ENCODE measurements at places on chromosomes 13 and 19. TPM values are rescaled to one million over a fixed set of nuclear protein-coding genes. Genes with fewer than 3 reads are reported as not detected.

DNA sequence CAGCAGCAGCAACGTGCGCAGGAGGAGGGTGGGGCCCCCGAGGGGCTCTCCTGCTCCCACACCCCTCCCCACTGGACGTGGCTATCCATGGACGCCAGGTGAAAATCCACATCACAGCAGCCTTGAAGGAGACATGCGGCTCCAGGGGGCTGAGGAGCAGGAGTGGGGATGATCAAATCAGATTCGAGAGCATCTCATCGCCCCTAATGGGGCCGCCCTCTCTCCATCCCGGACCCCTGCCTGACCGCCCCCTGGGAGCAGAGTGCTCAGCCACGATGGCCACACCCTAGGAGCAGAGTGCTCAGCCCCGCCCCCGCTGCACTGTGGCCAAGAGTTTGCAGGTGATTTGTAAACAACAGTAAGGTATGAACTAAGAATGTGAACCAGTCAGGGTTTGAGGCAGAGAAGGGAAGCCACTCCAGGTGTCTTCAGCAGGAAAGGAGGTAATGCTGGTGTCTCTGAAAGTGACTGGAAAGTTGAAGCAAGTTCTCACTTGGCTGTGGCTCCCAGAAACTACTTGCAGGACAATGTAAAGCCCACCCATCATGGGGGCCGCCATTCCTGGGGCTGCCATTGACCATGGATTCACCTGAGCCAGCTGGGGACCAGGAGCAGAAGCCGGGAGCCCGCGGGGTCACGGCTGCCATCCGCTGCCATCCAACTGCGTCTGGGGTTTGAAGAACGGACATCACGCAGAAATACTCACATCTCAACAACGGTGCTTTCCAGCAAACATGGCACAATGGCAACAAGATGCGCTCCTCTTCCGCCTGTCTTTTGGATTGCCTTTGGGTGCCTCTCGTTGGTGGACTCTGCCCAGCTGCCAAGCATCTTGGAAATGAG is 71.8 kb downstream of the SPACA7 start:
- peak; percentile 4 for DNase-seq
- H3K4me3 ChIP-seq, result no peak overlapping the region
- H3K36me3 ChIP-seq, result no peaks in the 10 kb centered on the region

GRCh38 chr13:49441846-49442245 is 2.0 kb downstream of the CAB39L start:
- DNase-seq, result no peak
- H3K27ac ChIP-seq, result no peak overlapping the region
- H3K4me3 ChIP-seq, result no peak overlapping the region
- H3K36me3 ChIP-seq, result no peaks in the 10 kb centered on the region

- H3K36me3 ChIP-seq, result no peaks in the 10 kb centered on the region
- no peaks in the 10 kb centered on the region for H3K4me1 ChIP-seq
- H3K27ac ChIP-seq, result no peak overlapping the region
- H3K4me3 ChIP-seq, result no peak overlapping the region
- no peaks in the 10 kb centered on the region for H3K27me3 ChIP-seq
Observed at GRCh38 chr13:35157143-35157755, 215.2 kb downstream of the NBEA start.

DNA sequence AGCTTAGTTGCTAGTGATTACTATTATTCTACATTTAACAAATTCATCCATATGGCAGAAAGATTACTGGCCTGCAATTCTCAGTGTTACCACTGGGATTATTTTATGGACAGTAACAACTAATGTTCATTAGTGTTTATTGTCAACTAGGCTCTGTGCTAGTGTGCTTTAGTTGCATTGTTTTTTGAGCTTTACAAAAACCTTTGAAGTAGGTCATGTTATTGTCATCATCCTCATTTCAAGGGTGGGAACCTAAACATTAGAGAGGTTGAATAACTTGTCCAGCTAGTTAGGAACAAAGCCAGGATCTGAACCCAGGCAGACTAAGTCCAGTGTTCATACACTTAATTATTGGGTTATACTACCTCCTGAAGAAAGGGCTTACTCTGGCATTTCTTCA is 27.8 kb upstream of the TDRD3 start:
- H3K27me3 ChIP-seq, result no peaks in the 10 kb centered on the region
- H3K4me3 ChIP-seq, result no peak overlapping the region
- no peaks in the 10 kb centered on the region for H3K4me1 ChIP-seq
- peak; percentile 4 for DNase-seq
- no peak overlapping the region for H3K27ac ChIP-seq
- no peaks in the 10 kb centered on the region for H3K36me3 ChIP-seq

- no peak for DNase-seq
- H3K4me1 ChIP-seq, result no peaks in the 10 kb centered on the region
- H3K36me3 ChIP-seq, result no peaks in the 10 kb centered on the region
Observed at GRCh38 chr19:33659835-33660234, 38.1 kb downstream of the CHST8 start.

DNA sequence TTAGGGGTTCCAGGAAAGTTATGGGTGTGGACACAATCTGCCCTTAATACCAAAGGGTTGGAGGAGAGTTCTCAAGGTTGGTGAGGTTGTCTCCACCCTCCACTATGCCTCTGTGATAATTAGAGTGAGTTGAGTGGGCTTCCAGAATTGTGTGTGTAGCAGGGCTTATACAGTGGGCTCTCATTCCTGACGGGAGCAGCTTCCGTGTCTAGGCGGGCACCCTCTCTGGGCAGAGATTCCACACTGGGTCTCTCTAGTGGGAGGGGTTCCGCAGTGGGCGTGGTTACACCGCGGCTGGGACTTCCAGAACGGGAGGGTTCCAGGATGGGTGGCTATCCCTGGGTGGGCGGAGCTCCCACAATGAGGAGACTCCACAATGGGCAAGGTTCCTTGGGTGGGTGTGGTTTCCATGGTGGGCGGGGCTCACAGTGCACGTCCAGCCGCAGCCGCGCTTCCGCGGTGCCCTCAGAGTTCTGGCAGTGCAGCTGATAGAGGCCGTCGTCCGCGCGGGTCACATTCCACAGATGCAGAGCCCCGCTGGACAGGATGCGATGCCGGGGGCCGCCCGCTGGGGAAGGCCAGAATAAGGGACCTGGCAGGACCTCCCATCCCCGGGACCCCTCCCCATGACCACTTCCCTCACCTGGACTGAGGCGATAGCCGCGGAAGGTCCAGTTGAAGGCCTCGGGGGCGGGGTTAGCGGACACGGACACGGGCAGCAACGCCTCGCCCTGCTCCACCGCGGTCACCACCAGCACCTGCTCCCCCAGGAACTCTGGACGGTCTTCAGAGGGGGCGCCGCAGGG is 8.4 kb downstream of the NPHS1 start:
- H3K4me3 ChIP-seq, result no peak overlapping the region
- DNase-seq, result no peak
- peaks cover 20% of the 10 kb centered on the region for H3K4me1 ChIP-seq
- H3K27me3 ChIP-seq, result peaks cover 31% of the 10 kb centered on the region
- H3K27ac ChIP-seq, result no peak overlapping the region

- peaks cover 3% of the 10 kb centered on the region for H3K4me1 ChIP-seq
- no peaks in the 10 kb centered on the region for H3K27me3 ChIP-seq
- no peak for DNase-seq
- H3K4me3 ChIP-seq, result no peak overlapping the region
Observed at GRCh38 chr13:22121146-22121739, 450.4 kb downstream of the FGF9 start.

- peak overlapping the region; percentile 65 for H3K4me3 ChIP-seq
- DNase-seq, result no peak
- H3K4me1 ChIP-seq, result peaks cover 70% of the 10 kb centered on the region
- no peaks in the 10 kb centered on the region for H3K27me3 ChIP-seq
- H3K27ac ChIP-seq, result peak overlapping the region; percentile 85
Observed at GRCh38 chr19:4063369-4064148, 3.1 kb downstream of the ZBTB7A start.

DNA sequence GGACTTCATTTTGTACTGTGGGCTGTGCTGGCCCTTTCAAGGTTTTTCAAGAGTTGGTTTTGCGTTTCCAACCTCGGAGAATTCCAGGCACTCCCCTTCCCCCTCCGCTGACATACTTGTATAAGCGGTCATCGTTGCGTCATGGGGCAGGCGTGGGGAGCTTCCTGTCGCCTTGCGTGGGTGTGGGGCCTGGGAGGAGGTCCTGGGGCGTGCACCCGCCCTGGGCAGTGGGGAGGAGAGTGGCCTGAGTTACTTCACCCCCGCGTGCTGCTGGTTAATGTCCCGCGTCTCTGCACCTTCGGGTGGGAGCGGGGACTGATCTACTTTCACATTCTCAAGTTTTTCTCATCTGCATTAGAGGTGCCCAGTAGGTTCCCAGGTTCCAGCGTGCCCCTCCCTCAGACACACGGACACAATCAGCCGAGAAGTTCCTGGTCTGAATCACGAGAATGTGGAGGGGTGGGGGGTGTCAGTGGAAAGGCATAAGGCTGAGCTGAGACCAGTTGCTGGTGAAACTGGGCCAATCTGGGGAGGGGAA is 4.1 kb downstream of the IER2 start:
- peaks cover 60% of the 10 kb centered on the region for H3K4me1 ChIP-seq
- peaks cover 7% of the 10 kb centered on the region for H3K36me3 ChIP-seq
- no peaks in the 10 kb centered on the region for H3K27me3 ChIP-seq
- DNase-seq, result peak; percentile 68
- H3K27ac ChIP-seq, result peak overlapping the region; percentile 90

- no peak overlapping the region for H3K4me3 ChIP-seq
- H3K36me3 ChIP-seq, result no peaks in the 10 kb centered on the region
- no peak for DNase-seq
- H3K27ac ChIP-seq, result no peak overlapping the region
Observed at GRCh38 chr13:106649495-106649894, 81.6 kb upstream of the ARGLU1 start.

DNA sequence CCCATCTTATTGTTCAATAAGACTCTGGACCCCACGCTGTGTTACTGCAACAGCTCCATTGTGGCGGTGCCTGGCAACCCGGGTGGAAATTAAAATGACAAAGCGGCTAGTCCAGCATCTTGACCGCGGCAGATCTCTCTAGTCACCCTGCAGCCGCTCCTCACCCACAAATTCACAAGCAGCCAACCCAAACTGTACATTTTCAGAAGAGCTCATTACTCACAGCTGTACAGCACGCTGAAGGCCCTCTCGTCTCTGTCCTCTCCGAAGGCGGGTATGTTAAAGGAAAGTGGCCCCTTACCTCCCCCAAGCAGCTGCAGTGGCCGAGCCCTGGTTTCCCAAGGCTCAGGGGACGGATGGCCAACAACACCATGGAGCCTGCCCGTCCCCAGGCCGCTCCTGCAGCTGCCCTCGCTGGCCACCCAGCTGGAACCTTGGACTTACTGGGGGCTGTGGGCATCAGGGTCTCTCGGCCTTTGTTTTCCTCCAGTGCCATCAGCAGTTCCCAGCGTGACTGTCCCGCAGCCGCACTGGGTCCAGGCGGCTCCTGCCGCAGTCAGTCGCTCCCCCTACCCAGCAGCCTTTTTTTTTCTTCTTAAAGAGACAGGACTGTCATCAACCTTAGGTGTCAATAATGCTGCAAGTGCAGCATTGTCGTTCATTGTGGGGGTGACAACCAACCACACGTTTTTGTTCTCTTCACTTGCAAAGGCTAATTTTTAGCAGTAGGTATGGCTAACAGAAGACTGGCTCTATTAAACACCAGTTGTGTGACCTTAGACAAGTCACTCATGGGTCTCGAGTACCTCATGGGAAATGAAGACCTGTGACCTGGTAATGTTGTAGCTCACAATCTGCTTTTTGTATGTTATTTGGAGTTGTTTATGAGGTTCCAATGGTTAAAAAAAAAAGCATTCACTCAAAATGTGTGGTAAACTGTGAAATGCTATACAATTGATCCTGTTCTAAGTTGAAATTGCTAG is at the start of gene SACS:
TSS of gene SACS (minus strand) at position 532 of the 983 bp plus-strand sequence. CDS start 22,463 bp downstream, outside the sequence.
- peaks cover 7% of the 10 kb centered on the region for H3K27me3 ChIP-seq
- no peak for DNase-seq
- H3K4me3 ChIP-seq, result no peak within 1 kb of the TSS
- H3K27ac ChIP-seq, result no peak within 1 kb of the TSS
- peaks cover 7% of the 10 kb centered on the region for H3K4me1 ChIP-seq

- no peak for DNase-seq
- H3K4me1 ChIP-seq, result no peaks in the 10 kb centered on the region
- H3K36me3 ChIP-seq, result no peaks in the 10 kb centered on the region
- no peak overlapping the region for H3K4me3 ChIP-seq
- no peaks in the 10 kb centered on the region for H3K27me3 ChIP-seq
Observed at GRCh38 chr13:50543782-50544181, 299.7 kb downstream of the DLEU7 start.

GRCh38 chr19:15159251-15159650 is 41.5 kb downstream of the NOTCH3 start:
- no peaks in the 10 kb centered on the region for H3K36me3 ChIP-seq
- no peaks in the 10 kb centered on the region for H3K4me1 ChIP-seq
- no peak overlapping the region for H3K4me3 ChIP-seq
- H3K27ac ChIP-seq, result no peak overlapping the region

DNA sequence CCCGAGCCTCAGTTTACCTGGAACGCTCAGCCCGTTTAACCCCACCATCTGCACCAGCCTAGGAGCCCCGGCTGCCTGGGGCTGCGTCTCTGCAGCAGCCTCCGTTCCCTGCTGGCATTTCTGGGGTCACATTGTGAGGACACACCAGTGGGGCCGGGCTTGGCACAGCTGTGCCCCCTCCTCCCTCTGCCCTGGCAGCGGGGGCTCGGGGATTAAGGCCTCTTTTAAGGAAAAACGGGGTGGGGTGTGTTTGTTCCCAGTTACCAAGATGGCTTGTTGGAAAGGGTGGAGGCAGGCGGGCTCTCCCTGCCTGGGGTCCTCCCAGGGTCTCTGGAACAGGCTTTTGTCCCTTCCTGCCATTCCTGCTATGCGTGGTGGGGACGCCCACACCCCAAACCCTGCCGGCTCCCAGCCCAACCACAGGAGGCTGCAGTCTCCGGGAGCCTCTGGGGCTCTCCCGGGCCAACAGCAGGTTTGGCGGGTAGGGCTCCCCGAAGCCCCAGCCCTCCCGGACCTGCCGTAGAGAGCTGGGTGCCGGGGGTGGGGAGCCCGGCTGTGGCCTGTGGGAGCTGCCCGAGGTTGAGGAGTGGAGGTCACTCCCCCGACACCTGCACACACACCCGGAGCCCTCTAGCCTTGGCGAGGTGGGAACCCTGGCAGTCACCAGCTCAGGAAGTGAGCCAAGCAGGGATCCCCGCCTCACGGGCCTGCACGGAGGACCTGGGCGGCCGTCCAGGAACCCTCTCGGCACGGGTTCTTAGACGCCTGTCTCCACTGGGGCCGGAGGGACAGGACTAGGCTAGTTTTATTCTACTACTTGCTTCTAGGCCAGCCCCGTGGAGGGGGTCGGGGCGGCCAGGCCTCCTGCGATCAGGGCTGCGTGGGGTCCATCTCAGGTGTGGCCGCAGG is 36.9 kb downstream of the GADD45B start:
- H3K27ac ChIP-seq, result no peak overlapping the region
- DNase-seq, result no peak
- H3K4me3 ChIP-seq, result no peak overlapping the region
- no peaks in the 10 kb centered on the region for H3K36me3 ChIP-seq
- peaks cover 3% of the 10 kb centered on the region for H3K4me1 ChIP-seq

ZNF628 gene
- total RNA-seq, result 20.8 TPM

SYT5 gene
- 6.1 TPM for total RNA-seq

DLEU7 gene
- not detected for total RNA-seq

SIGLEC5 gene
- total RNA-seq, result 1.0 TPM

SIN3B gene
- total RNA-seq, result 58.4 TPM

MEIS3 gene
- total RNA-seq, result not detected

PCP2 gene
- total RNA-seq, result 7.7 TPM

NLRP5 gene
- not detected for total RNA-seq

SELENOV gene
- not detected for total RNA-seq

DZIP1 gene
- total RNA-seq, result not detected

PALM gene
- not detected for total RNA-seq

Data from natural killer cell (primary cell).